Pancreas (tissue), 10 donors: ENCODE measurements at places on chromosomes 4 and X. TPM values are rescaled to one million over a fixed set of nuclear protein-coding genes. Genes with fewer than 3 reads are reported as not detected.

DSPP gene
- total RNA-seq = not detected

TEX13D gene
- not detected for total RNA-seq

ING2 gene
- 6.4 TPM for total RNA-seq

ZNF630 gene
- total RNA-seq = 1.4 TPM

PWWP3B gene
- total RNA-seq = 4.0 TPM

ARSJ gene
- total RNA-seq = 3.9 TPM

RHOXF2B gene
- not detected for total RNA-seq

CLDN34 gene
- total RNA-seq = 0.21 TPM

GPR119 gene
- total RNA-seq = 0.39 TPM

ADAMTS3 gene
- 0.09 TPM for total RNA-seq

SAP30 gene
- total RNA-seq = 6.6 TPM

MAML3 gene
- total RNA-seq = 5.3 TPM

SMPX gene
- 0.28 TPM for total RNA-seq

DKK2 gene
- 1.3 TPM for total RNA-seq

PIM2 gene
- 3.9 TPM for total RNA-seq

DRD5 gene
- total RNA-seq = not detected

SPANXB1 gene
- total RNA-seq = not detected

MBNL3 gene
- 14.0 TPM for total RNA-seq

PGAM4 gene
- total RNA-seq = not detected

RAB41 gene
- not detected for total RNA-seq

GPAT3 gene
- total RNA-seq = 2.0 TPM

TENM3 gene
- total RNA-seq = 6.1 TPM

GAGE12H gene
- total RNA-seq = not detected

ARHGAP6 gene
- 3.2 TPM for total RNA-seq

NAP1L5 gene
- total RNA-seq = 1.3 TPM

GABRG1 gene
- 0.03 TPM for total RNA-seq

CT47B1 gene
- total RNA-seq = not detected

RTL9 gene
- 0.03 TPM for total RNA-seq

VCX3A gene
- not detected for total RNA-seq

MAGEA9B gene
- total RNA-seq = not detected

ITM2A gene
- total RNA-seq = 10.2 TPM

CSN1S1 gene
- 1.3 TPM for total RNA-seq

GABRB1 gene
- total RNA-seq = not detected

VSIG4 gene
- 42.6 TPM for total RNA-seq

HPGDS gene
- total RNA-seq = 0.32 TPM

CORIN gene
- total RNA-seq = 1.1 TPM

BMP2K gene
- 5.9 TPM for total RNA-seq
